ENCODE measurements at places on chromosomes 3 and 15.
A peak's percentile ranks its signal among the peaks of the same experiment; 100 is the strongest.

- no peak for DNase-seq
Measured at GRCh38 chr15:25239471-25240345, 199.1 kb downstream of the UBE3A start.

GRCh38 chr15:101551696-101552591, 62.4 kb upstream of the PCSK6 start:
- DNase-seq: no peak

GRCh38 chr3:29899021-29899420, 618.1 kb downstream of the RBMS3 start:
- DNase-seq: no peak

DNA sequence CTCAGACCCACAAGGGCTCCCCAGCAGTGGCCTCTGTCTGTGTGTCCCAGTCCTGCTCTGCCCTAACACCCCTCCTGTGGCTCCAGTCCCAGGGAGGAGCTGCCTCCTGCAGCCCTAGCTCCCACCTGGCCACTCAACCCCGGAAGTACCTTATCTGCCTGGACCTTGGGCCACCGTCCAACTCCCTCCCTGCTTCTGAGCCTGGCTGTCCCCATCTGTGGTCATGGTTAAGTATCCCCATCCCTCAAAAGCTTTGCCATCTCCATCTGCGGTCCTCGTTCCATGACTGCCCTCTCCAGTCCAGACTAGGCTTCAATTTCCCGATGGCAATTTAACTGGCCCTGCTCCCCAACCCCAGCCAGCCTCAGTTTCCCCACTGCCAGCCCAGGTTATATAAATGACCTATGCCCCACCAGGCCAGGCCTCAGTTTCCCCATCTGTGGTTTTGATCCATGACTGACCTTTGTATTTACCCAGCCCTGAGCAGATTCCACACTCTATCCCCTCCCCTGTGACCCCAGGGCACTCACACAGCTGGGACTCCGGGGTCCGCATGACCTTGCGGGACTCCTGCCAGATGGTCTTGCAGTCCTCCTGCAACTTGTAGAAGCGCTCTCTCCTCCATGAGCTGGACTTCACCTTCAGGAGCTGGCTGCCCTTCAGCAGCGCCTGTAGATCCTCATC, 9.6 kb downstream of the PLCD1 start:
- no peak for DNase-seq

- DNase-seq: no peak
Measured at GRCh38 chr3:108127301-108127988, 36.6 kb upstream of the CD47 start.

DNA sequence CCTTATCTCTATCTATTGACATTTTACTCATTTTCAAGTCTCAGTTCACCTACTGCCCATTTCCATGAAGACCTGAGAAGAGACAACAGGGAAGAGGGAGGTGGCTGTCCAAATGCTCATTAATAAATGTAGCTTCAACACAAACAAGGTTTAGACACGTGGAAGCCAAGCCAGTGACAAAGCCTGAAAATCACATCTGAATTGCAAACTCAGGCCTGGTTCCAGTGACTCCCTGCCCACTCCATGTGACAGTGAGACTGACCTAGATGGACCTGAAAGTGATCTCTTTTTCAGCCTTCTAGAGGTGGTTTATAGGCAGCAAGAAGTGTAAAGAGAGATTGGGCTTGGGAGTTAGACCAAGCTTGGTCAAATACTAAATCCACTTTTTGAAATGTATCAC, 126.6 kb upstream of the BCL6 start:
- DNase-seq: no peak

- no peak for DNase-seq
Measured at GRCh38 chr3:98768961-98769360, 5.8 kb downstream of the ST3GAL6 start.

- DNase-seq: no peak
Measured at GRCh38 chr3:189014526-189014925, 157.2 kb upstream of the TPRG1 start.

- DNase-seq: no peak
Measured at GRCh38 chr15:64515196-64515595, 54.8 kb downstream of the ZNF609 start.

DNA sequence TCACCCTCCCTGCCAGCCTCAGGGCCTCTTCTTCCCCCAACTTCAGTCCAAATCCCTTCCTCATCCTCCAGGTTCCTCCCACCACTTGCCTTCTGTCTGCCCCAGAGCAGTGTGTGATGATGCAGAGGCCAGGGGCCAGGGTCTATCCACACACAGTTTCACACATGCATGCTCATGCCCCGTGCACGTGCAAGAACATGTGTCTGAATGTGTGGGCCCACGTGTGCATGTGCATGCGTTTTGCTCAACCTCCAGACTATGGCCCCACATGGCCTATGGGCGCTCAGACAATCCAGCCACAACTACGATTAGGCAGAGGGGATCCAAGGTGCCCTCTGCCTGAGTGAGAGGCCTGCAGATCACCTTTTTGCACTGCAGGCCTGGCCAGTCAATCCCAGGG, 32.3 kb upstream of the SLC6A1 start:
- DNase-seq: no peak

DNA sequence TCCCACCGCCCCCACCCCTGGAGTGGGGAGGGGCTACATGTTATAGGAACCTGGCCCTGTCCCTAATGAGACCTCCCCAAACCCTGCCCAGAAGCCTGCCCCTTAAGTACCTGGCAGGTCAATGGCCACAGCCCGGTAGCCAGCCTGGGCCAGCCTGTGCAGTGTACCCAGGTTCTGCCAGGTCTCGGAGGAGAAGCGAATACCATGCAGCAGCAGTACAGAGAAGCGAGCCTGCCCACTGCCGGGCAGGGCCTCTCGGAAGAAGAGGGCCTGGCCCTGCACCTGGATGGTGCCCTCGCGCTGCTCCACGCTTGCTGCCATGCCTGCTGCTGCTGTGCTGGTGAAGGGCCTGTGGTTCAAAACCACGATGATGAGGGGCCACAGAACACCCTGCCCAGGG, 2.5 kb downstream of the ABHD14B start:
- no peak for DNase-seq

DNA sequence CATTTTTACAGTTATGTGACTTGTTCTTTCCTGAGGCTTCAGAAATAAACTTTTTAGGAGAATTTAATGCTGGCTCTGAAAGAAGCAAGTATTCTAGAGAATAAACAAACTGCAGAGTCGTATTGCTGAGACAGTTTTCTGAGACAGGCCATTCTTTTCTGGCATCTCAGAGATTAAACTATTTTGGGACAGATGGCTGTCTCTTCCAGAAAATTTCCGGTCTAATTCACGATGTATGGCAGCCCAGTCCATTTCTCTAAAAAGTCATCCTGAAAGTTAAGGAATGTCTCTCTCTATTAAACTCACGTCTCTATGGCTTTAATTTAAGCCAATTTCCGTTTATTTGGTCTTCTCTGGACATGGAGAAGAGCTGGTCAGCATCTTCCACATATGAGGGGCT, 208.6 kb downstream of the FEZF2 start:
- no peak for DNase-seq

DNA sequence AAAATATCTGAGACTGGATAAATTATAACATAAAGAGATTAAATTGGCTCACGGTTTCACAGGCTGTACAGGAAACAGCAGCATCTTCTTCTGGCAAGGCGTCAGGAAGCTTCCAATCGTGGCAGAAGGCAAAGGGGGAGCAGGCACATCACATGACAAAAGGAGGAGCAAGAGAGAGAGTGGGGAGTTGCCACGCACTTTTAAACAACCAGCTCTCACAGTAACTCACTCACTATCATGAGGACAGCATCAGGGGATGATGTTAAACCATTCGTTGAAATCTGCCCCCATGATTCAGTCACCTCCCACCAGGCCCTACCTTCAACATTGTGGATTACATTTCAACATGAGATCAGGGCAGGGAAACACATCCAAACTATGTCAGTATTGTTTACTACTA, 114.5 kb upstream of the SPATA16 start:
- DNase-seq: no peak

DNA sequence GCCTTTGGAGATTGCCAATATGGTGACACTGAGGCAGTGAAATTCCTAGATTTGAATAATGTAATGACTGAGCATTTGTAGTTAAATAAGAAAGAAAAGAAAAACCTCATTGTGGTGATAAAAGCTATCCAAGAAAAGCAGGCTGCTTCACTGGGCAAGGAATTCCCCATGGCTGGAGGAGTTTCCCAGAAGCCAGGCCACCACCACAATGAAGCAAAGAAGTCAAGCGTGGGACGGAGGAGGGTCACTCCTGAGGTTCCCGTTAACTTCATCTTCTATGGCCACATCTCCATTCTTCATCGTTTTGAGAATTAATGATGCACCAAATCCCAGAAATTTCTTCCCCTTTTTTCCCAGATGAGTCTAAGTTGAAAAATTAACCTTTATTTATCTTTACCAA, 185.8 kb upstream of the BCL6 start:
- peak; percentile 57 for DNase-seq

GRCh38 chr3:12187448-12188327, 29.0 kb upstream of the TIMP4 start:
- DNase-seq: peak; percentile 44

DNA sequence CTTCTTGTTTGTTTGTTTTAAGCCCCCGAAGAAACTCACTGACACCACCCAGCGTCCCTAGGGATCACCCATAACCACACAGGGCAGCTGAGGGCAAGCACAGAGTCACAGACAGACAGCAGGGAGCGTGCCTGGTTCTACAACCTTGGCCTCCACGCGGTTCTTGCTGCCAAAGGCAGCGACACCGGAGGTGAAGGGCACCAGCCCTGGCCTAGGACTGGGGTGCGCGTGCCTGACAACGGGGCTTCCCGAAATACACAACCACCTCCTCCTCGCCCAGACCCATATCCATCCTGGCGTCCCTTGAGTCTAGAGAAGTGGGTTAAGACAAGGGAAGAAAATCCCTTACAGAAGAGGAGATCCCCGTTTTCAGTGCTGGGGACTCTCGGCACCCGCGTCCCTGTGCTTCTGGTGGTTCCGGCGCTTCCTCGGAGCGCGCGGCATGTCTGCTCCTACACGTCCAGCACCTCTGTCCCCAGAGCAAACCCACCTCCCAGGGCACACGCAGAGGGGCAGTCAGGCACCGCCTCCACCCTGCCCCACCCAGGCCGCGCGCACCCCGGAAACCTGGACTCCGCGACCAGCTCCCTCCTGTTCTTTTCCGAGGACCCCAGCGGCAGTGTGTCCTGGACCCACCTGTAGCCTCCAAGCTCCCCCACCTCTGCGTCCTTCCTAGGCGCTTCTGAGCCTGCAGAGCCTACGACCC, 911 bp downstream of the RFTN1 start:
- no peak for DNase-seq

- no peak for DNase-seq
Measured at GRCh38 chr3:160568989-160569388, 3.6 kb upstream of the KPNA4 start.

DNA sequence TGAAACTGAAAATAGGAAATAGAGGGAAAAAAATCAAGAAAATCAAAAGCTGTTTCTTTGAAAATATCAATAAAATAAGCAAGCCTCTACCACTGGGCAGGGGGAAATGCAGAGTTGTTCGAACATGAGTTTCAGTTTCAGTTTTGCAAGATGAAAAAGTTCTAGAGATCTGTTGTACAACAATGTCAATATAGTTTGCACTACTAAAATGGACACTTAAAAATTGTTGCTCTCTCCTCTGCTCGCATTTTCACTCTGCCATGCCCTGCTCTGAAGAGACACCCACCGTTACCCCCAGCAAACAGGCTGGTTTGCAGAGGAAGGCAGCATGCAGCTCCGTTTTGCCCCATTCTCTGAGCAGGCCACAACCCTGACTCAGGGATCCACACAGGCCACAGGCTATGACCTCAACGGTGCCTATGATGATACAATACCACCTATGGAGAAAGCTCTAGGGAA, 64.5 kb downstream of the ZNF148 start:
- no peak for DNase-seq

- no peak for DNase-seq
Measured at GRCh38 chr3:119403201-119403600, 60.2 kb downstream of the TMEM39A start.

DNA sequence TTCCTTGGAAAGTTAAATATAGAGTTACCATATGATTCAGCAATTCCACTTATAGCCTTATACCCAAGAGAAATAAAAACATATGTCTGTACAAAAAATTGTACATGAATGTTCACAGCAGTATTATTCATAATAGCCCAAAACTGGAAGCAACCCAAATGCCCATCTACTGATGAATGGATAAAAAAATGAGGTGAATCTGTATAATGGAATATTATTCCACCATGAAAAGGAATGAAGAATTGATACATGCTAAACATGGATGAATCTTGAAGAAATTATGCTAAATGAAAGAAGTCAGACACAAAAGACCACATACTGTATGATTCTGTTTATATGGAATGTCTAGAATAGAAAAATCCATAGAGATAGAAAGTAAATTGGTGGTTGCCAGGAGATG, 61.4 kb downstream of the TTC23 start:
- DNase-seq: no peak

DNA sequence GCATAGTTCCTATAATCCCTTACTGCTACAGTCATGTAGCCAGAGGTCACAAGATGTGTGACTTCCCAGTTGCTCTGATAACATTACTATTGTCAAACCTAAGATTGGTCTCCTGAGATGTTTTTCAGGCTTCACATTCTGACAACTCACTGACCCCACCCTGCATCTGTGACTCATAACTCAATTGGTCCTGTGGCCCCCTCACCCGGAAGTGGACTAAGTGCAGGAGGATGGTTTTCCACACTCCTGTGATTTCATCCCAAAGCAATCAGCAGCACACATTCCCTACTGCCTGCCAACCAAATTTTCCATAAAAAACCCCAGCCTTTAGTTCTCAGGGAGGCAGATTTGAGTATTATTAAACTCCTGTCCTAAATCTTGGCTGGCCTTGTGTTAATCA, 564.9 kb upstream of the ZNF385D start:
- DNase-seq: no peak

GRCh38 chr15:79025802-79026201, 64.8 kb downstream of the RASGRF1 start:
- DNase-seq: no peak

DNA sequence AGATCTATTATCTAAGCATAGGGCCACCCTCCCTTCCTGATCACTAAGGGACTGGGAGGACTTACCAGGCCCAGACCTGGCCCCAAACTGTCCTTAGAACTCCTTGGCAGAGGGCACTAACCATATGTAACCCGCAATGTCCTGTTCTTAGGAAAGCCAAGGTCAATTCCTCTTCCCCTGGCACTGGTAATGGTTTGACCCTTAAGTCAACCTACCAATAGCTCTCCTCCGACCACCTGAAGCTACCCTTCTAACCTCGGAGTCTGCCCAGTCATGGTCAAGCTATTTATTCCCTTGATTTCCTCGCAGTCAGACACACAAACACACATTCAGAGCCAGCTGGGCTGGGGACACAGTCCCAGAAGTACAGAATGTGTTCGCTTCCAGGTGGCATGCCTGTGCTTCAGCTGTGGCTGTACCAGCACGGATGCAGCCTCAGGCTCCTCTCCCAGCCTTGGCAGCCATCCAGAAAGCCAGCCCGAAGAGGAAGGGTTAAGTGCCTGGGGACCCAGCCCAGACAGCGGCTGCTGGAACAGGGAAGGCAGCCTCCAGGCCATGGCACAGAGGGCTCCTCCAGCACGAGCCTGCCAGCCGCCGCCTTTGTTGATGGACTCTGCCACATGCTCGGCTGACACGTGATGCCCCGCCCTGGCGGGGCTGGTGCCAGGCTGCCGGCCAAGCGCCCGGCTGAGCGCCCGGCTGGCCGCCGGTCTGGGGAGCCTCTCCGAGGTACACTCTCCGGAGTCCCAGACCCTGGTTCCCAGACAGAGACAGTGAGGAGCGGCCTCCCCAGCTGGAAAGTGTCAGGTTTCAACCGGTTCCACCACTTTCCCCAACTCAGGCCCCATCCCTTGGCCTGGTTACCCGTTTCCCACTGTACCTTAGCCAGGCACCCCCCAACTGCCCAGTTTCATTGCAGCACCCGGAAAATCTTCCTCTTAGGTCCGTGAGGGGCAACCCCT, 5.5 kb downstream of the BMF start:
- DNase-seq: peak; percentile 70
